ENCODE measurements at places on chromosomes 13 and 19.

DNA sequence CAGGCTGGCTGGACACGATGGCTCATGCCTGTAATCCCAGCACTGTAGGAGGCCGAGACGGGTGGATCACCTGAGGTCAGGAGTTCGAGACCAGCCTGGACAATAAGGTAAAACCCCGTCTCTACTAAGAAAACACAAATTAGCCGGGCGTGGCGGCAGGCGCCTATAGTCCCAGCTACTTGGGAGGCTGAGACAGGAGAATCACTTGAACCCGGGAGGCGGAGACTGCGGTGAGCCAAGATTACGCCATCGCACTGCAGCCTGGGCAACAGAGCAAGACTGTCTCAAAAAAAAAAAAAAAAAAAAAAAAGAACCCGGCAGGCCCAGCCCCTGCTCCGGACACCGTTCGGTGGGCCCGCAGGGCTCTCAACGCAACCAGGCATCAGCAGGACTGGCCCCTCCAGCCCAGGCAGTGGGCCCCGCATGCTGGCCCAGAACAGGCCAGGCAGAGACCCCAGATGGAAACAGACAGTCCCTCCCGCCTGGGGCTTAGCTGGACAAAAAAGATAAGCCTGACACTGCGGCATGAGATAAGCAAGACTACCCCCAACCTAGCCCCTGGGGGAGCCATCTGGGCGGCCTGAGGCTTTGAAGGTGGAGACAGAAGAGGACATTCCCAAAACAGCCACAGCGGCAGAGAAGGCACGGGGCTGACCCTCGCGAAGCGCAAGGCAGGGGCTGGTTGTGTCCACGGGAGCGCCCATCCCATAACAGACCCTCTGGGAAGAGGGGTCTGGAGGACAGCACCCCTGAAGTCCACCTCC is 11.6 kb downstream of the REXO1 start:
- DNase-seq = no peak

DNA sequence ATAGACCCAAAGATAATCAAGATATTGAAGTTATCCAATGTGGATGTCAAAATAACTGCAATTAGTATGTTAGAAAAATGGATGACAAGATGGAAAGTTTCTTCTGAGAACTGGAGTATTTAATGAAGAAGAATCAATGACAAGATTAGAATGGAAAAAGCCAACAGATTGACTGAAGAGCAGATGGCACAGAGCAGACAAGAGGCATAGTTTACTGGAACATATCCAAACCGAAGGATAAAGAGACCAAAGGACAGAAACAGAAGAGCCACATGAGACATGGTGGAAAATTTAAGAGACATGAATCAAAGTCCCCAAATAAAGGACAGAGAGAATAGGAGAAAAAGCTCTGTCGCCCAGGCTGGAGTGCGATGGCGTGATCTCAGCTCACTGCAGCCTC is 89.6 kb upstream of the RXFP2 start:
- no peak for DNase-seq

- no peak for DNase-seq
Observed at GRCh38 chr19:44748426-44749254, at the start of gene BCL3. Gene BCL3, plus strand, starts transcription at chr19:44748708. Its CDS starts 83 bp downstream, at chr19:44748791.

DNA sequence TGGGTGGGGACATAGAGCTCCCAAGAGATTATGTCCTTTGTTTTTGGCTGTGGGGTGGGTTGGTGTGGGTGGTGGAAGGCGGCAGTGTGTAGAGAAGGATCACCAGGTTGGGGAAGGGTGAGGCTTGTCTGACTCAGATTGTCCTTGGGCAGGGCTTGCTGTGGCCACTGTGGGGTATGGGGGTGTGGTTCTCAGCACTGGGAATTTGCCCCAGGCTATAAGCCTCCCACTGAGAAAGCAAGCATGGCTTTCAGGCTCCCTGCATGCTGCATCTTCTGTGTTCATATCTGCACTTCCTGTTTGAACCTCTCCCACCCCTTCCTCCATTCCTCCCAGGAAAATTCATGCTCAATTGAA is 34.9 kb downstream of the DNAJC15 start:
- DNase-seq = no peak

DNA sequence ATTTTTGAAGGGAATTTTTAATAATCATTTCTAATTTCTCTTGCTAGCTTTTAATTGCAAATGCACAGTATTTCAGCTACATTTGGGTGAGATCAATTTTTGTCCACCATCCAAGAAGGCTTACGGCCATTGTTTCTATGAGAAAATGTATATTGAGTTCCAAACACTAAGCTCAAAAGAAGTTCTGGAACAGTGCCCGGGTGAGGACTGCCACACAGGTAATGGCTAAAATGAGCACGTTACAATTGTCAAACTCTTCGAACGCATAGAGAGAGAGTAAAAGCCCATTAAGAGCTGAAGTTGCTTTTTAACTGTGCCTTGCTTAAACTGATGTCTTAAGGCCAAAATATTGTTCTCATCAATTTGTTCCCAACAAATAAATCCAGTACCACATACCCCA is 755.0 kb downstream of the DIAPH3 start:
- DNase-seq = no peak

All from esophagus squamous epithelium (tissue), 5 donors.